ENCODE measurements at places on chromosomes 13 and 19.

DNA sequence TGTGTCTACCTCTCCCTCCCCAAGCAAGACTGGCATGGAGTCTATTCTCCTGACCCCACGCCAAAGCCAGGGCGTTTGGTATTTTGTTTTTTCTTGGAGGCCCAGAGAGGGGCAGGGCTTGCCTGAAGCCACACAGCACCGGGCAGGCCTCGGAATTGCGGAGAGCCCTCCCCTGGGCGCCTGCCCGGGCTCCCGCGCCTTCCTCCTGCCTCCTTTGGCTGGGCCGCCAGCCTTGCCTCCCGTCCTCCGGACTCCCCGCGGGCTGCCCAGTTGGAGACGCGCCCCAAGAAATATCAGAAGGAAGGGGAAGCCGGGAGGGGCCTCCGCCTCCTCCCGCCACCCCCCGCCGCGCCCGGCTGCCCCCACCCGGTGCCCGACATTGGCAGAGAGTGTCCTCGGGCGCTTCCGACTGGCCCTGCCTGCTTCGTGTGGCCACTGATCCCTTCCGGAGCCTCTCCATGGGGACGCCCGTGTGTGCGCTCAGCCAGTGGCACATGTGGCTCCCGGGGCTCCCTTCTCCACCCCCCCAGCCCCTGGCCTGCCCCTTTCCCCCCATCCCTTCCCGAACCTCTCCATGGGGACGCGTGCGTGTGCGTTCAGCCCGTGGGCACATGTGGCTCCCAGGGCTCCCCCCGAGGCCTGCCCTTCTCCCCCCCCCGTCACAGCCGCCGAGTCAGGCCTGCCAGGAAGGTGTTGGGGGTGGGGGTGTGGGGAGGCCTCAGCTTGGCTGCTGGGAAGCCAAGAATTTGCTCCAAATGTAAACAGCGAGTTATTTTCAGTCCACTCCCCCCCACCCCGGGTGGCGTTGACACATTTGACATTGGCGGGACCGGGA lies 37.3 kb downstream of the NFIC start:
- DNase-seq, result no peak

- no peak for DNase-seq
Observed at GRCh38 chr13:98823442-98823841, 71.0 kb upstream of the SLC15A1 start.

- peak; percentile 93 for DNase-seq
Observed at GRCh38 chr19:12872941-12873890, 8.0 kb downstream of the DNASE2 start.

- no peak for DNase-seq
Observed at GRCh38 chr13:34034411-34034810, 216.5 kb downstream of the RFC3 start.
